ENCODE measurements at places on chromosomes 16 and 17. TPM values are rescaled to one million over a fixed set of nuclear protein-coding genes. Genes with fewer than 3 reads are reported as not detected.

GRCh38 chr17:1820528-1821252 is 9.0 kb downstream of the SMYD4 start:
- no peaks in the 10 kb centered on the region for H3K27me3 ChIP-seq
- peaks cover 3% of the 10 kb centered on the region for H3K36me3 ChIP-seq
- no peak for DNase-seq

DNA sequence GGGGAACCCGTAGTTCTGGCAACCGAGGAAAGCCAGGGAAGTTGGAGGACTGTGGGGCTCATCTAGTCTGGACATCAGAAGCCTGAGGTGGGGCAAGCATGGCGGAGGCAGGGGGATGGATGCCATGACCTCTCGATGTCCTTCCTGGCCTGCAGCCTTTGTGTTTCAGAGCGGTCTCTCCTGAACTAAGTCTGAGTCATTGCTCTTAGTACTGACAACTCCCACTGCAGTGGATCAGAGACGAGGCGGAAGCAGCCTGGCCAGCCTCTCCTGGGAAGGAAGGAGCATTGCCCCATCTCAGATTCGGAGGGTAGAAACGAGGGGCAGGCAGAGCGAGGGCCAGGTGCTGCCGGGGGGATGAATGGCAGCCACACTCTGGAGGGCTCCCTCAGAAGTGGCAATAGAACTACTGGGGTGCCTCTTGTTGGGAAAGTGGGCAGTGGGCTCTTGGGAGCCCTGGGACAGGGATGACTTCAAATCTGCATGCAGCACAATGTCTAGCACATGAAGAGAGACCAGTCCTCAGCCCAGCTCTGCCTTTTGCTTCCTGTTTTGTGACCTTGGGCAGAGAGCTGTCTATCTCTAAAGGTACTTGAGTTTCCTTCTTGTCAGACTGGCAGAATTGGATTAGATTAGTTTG is 3.6 kb upstream of the STAC2 start:
- no peaks in the 10 kb centered on the region for H3K27me3 ChIP-seq
- H3K4me1 ChIP-seq: peaks cover 37% of the 10 kb centered on the region
- no peak overlapping the region for H3K4me3 ChIP-seq
- no peak for DNase-seq
- H3K36me3 ChIP-seq: no peaks in the 10 kb centered on the region

- no peaks in the 10 kb centered on the region for H3K36me3 ChIP-seq
- peaks cover 23% of the 10 kb centered on the region for H3K4me1 ChIP-seq
- no peak overlapping the region for H3K4me3 ChIP-seq
- H3K27me3 ChIP-seq: no peaks in the 10 kb centered on the region
Measured at GRCh38 chr17:46264456-46265198, 30.3 kb upstream of the LRRC37A start.

DNA sequence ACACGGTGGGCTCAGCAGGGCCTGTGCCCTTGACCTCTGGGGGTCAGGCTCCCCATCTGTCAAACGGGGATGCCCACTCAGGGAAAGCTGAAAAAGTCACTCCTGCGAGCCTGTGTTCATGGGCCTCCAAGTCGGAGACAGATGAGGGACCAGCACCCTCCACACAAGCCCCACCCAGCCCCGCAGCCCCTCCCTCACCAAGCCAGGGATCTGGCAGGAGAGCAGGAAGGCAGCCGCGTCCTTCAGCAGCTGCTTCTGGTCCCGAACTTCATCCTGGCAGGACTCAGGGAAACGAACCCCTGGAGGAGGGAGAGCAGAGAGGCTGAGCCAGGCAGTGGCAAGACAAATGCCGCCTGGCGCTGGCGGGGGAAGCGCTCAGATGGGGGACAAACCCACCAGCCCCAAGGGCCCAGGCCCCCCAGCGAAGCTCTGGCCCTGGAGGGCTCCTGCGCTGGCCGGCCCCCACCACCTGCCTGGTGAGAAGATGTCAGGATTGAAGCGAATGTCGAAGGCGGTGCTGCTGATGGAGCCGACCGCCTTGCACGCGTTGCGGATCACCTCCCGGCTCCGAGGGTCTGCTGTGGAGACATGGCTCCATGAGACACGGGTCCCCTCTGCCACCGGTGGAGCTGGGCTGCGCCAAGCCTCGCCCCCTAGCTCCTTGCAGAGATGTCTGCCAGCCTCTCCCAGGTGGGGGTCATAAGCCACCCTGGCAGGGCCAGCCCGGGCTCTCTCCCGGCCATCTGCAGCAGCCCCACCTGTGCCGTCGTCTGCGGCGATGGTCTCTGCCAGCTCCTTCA is 15.4 kb downstream of the CLUH start:
- H3K4me3 ChIP-seq: no peak overlapping the region
- H3K4me1 ChIP-seq: no peaks in the 10 kb centered on the region
- H3K27me3 ChIP-seq: no peaks in the 10 kb centered on the region
- peaks cover 100% of the 10 kb centered on the region for H3K36me3 ChIP-seq

The KRT15 gene
- total RNA-seq: not detected

DNA sequence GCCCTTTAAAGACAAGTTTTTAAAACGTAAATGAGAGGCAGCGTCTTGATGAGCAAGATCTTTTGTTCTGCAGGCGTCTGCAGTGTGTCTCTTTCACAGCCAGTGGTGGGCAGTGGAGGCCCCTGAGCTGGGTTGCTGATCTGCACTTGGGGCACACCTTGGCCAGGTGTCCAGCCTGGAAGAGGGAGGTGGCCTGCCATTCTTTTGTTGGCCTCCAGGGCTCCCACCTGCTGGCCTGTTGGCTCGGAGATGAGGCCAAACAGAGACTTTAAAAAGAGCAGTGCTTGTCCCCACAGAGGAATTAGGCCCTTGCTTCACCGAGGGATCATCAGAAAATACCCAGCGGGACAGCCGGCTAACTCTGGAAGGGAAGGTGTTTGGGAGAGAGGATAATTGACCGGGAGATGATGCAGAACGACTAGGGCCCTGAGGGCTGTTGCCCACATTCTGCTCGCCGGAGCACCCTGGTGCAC is 145.9 kb upstream of the PLCG2 start:
- H3K27ac ChIP-seq: no peak overlapping the region
- no peaks in the 10 kb centered on the region for H3K36me3 ChIP-seq
- H3K4me1 ChIP-seq: peaks cover 14% of the 10 kb centered on the region
- DNase-seq: no peak
- H3K27me3 ChIP-seq: no peaks in the 10 kb centered on the region

GRCh38 chr16:11396241-11397048 is 51.2 kb downstream of the RMI2 start:
- H3K36me3 ChIP-seq: no peaks in the 10 kb centered on the region
- no peaks in the 10 kb centered on the region for H3K27me3 ChIP-seq
- H3K4me1 ChIP-seq: peaks cover 4% of the 10 kb centered on the region
- DNase-seq: no peak

The C1QTNF8 gene
- total RNA-seq: not detected

The GSDMA gene
- total RNA-seq: 0.11 TPM

DNA sequence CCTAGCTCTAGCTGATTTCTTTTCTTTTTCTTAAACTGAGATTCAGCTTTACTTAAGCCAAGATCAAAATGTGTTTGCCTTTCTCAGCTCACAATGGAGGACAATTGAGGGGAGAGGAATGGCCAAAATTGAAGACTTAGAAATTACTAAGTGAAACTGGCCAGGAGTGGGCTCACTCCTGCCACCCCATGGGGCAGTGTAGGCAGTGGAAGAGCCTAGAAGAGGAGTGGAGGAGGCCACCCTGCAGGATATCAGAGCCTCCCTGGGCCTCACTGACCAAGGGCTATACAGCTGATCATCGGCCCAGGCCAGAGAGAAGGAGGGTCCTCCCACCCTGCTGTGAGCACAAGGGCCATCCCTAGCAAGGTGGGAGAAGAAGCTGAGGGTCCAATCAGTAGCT is 119.8 kb downstream of the CCT6B start:
- no peaks in the 10 kb centered on the region for H3K27me3 ChIP-seq
- H3K4me1 ChIP-seq: no peaks in the 10 kb centered on the region
- H3K4me3 ChIP-seq: no peak overlapping the region
- H3K27ac ChIP-seq: no peak overlapping the region

GRCh38 chr16:73214825-73215677 is 167.1 kb upstream of the ZFHX3 start:
- H3K4me3 ChIP-seq: no peak overlapping the region
- no peaks in the 10 kb centered on the region for H3K36me3 ChIP-seq
- H3K27me3 ChIP-seq: no peaks in the 10 kb centered on the region
- no peak overlapping the region for H3K27ac ChIP-seq

DNA sequence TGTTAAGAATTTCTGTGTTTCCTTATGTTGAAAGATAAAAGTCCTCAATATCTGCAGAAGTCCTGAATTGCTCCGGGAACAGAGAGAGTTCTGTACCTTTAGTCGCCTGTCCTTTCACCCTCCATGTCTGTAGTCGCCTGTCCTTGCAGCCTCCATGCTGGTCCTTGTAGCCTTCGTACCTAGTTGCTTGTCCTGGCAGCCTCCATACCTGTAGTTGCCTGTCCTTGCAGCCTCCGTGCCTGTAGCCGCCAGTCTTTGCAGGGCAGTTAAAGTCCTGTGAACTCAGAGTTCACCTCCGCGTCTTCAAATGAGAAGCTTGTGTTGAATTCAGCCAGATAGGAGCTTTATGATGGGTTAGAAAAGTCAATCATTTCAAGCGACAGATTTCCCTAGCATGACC is 19.5 kb upstream of the ITGAX start:
- no peak overlapping the region for H3K27ac ChIP-seq
- H3K36me3 ChIP-seq: no peaks in the 10 kb centered on the region
- no peak overlapping the region for H3K4me3 ChIP-seq
- H3K4me1 ChIP-seq: peaks cover 7% of the 10 kb centered on the region

DNA sequence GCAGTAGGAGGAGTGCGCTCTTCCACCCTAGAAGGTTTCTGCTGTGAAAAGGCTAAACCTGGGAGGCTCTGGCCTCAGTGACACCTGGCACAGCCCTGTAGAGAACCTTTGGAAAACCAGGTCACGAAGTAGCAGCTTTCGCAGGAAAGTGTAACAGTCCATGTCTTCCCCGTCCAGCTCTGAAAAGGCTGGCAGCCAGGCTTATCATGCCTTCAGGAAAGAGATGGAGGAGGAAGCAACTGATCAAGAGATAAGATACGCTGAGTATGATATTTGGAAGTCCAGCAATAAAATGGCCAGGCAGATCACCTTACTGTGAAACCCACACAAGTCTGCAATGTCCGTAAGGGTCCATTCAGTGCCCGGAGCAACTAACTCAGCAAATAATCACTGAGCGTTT is 22.3 kb downstream of the TUBD1 start:
- H3K4me3 ChIP-seq: no peak overlapping the region
- no peak overlapping the region for H3K27ac ChIP-seq
- H3K36me3 ChIP-seq: peaks cover 35% of the 10 kb centered on the region
- H3K27me3 ChIP-seq: no peaks in the 10 kb centered on the region
- no peak for DNase-seq
- no peaks in the 10 kb centered on the region for H3K4me1 ChIP-seq

- no peak overlapping the region for H3K4me3 ChIP-seq
- DNase-seq: no peak
Measured at GRCh38 chr16:68033101-68033500, 10.0 kb downstream of the DUS2 start.

All from esophagus muscularis mucosa (tissue), 4 donors.